ENCODE measurements at places on chromosomes 5 and 9. TPM values are rescaled to one million over a fixed set of nuclear protein-coding genes. Genes with fewer than 3 reads are reported as not detected.

OTP gene
- total RNA-seq: not detected

ADAMTS19 gene
- 0.75 TPM for total RNA-seq

FBN2 gene
- 31.9 TPM for total RNA-seq

ATP10B gene
- total RNA-seq: under 0.01 TPM

MAMDC4 gene
- total RNA-seq: 6.4 TPM

ANGPTL2 gene
- total RNA-seq: 4.9 TPM

GABRA6 gene
- not detected for total RNA-seq

PCDHGB2 gene
- 1.2 TPM for total RNA-seq

BRINP1 gene
- 0.82 TPM for total RNA-seq

UNC13B gene
- 30.1 TPM for total RNA-seq

- DNase-seq: no peak
Observed at GRCh38 chr5:140833993-140834392, at the start of gene PCDHA7. Gene PCDHA7 (plus strand): TSS chr5:140834269. CDS start chr5:140834384, 115 bp downstream.

GRCh38 chr5:68258531-68258930 is 43.0 kb downstream of the PIK3R1 start:
- no peak for DNase-seq

- DNase-seq: no peak
Observed at GRCh38 chr5:59178071-59178470, 595.2 kb downstream of the RAB3C start.

DNA sequence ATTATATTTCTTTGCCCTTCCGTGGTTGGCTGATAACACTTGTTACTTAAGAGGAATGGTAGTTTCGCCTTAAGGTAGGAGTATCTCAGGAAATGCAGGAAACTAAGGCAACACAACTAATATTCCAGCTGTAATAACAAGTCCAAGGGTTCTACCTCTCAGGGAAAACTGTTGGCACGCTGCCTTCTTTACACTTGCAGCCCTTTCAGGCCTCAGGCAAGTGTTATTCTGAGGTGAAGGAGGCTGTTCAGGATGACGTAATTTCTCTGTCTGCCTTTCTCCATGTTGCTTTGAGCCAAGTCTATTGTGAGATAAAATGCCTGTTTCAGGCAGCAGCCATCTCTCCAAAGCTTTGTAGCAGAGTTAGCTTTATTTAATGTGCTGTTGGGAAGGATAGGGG is 38.0 kb downstream of the VCAN start:
- DNase-seq: peak; percentile 75

DNA sequence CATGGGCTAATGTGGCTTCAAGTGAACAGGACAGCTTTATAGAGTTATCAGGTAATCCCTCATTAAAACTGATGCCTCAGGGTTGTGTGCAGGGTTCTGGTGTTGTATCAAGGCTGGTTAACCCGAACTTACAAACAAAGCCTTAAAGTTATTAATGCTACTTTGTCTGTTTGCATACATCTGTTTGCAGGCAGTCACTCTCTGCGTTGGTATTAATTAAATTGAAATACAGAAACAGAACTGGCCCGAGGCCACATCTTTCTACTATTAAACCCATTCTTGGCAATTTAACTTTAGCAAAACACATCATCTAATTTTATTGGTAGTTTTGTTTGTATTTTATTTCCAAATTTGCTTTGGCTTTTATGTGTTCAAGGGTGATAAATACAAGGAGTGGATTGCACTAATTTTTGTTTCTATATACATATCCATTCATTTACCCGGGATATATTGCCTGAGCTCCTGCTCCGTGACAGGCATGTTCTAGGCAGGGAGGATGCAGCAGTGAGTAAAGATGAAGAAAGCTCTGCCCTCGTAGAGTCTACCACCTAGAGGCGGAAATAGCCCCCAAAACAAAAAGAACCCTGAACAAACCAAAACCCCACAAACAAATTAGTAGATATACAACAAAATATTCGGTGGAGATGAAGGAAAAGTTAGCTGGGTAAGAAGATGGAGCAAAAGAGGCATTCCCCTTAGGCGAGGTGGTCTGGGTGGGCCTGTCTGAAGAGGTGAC is 164.2 kb downstream of the MACROH2A1 start:
- DNase-seq: no peak

DNA sequence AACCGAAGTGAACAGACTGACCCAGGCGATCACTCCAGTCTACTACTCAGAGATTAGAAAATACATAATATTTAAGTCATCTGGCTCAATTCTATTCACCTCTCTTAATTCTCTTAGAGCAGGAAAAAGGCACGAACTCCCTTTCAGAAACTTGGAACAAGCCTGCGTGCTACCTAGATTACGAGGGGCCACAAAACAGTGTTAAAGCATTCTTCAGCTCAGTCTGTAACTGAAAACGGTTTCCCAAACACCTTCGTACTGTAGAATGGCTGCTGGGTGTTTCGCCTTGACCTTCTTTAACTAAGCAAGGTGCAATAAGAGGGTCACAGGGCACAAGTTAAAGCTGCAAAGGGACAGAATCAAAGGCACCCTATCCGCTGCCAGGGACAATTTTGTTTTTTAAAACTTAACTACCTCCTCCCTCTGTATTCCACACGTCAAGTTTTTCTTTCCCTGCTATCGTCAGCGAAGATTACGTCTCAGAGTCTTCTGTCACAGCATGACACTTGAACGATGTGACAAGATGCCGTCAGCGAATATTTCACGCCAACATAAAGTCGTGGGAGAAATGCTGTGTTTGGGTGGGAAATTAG is 687 bp downstream of the LYSMD3 start:
- DNase-seq: no peak

- no peak for DNase-seq
Observed at GRCh38 chr5:139150367-139150999, 47.7 kb downstream of the SIL1 start.

GRCh38 chr5:170161069-170161468 is 55.4 kb downstream of the FOXI1 start:
- DNase-seq: no peak

DNA sequence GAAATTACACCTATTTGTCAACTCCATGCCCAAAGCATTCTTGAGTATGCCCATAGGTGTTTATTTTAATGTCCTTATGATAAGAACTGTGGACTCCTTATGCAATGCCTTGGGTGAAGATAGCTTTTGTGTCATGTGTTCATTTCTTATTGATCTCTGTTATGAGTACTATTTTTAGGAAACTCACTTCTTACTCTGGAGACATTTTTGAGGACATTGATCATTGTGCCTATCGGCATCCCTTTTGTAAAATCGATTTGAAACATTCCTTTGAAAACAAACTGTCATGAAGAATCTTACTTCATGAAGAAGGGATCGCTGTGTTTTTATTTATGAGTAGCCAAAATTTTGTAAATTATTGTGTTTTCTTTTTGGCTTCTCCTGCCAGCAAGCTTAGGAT is 257.3 kb downstream of the NTRK2 start:
- no peak for DNase-seq

DNA sequence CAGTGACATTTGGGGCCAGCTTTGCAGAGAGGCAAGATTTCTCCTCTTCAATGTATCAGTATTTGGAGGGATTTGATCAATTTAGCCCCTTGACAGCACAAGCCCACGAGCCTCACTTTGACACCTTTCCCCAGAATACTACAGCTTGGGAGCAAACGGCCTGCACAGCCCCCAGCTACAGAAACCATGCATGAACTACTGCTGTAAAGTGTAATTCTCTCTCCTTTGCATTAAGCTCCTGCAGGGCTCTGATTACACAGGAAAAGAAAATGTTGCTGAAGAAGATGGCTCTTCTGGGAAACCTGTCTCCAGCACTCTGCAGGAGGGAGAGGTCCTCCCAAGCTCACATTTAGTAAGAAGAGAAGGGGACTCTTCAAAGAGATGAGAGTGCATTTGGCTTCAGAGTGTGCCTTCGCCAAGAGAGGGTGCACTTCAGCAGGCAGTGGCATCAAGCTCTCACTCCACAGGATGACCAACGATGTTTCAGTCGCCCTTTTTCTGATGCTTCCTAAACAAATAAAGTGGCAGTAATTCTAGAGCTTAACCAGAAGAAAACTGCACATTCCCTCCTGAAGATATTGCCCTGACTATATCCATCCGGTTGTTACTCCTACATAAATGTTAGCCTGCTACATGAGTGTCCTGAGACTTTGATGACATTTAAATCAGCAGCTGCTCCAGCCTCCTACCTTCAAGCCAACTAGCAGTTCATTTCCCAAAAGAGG is 272.2 kb downstream of the AUH start:
- DNase-seq: no peak

DNA sequence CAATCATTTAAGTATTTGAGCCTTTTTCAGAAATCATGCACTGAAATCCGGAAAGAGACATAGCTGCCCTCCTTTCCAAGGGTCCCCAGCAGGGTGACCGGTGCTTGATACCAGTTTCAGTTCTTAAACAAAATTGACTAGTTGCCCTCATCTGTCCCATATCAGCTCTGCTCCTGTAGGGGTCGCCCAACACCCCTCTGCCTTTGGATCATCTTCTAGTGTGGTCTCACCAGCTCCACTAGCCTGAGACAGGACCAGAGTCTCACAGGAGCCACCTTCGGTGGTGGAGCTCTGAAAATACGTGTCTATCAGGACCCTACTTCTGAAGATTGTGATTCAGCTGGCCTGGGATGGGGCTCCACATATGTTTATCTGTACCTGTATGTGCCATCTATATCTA is 428.2 kb downstream of the ENC1 start:
- DNase-seq: no peak

- DNase-seq: no peak
Observed at GRCh38 chr9:110472111-110472510, 107.4 kb downstream of the SVEP1 start.

DNA sequence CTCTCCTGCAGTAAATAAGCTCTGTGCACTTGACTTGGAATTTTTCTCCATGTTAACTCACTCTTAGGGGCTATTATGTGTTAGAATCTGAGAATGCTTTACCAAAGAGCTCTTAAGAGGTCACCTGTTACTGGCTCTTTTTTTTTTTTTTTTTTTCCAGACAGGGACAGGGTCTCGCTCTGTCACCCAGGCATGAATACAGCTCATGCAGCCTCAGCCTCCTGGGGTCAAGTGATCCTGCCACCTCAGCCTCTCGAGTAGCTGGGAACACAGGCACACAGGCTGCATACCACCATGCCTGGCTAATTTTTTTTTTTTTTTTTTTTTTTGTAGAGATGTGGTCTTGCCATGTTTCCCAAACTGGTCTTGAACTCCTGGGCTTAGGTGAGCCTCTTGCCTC is 22.1 kb downstream of the HMGXB3 start:
- no peak for DNase-seq

DNA sequence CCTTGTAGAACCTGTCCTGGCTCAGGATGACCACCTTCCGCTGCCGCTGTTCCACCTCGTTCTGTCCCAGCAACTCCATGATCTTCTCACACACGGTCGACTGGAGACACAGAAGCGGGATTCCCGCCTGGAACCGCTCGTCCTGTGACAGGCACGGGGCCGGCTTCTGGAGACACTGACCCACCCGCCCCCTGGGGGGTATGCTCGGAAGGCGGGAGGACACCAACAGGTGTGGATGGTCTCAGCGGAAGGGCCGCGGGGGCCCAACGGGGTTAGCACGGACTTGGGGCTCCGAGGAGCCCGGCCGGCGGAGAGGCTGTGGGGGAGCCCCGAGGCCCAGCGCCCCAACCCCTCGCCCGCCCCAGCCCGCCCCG is 530 bp downstream of the UCK1 start:
- no peak for DNase-seq

Data from kidney epithelial cell (primary cell).